ENCODE measurements at places on chromosomes 12 and 14.
A peak's percentile ranks its signal among the peaks of the same experiment; 100 is the strongest.

GRCh38 chr14:32186248-32186647 is 15.6 kb upstream of the RNU6-7 start:
- DNase-seq: no peak

GRCh38 chr12:19799216-19799615 is 359.9 kb downstream of the AEBP2 start:
- no peak for DNase-seq

- DNase-seq: no peak
These were observed 69.4 kb downstream of the ACSM4 start for GRCh38 chr12:7373226-7373625.

GRCh38 chr12:115206801-115207200 is 522.8 kb upstream of the TBX3 start:
- no peak for DNase-seq

GRCh38 chr12:131834798-131835615 is 6.8 kb downstream of the MMP17 start:
- DNase-seq: no peak

DNA sequence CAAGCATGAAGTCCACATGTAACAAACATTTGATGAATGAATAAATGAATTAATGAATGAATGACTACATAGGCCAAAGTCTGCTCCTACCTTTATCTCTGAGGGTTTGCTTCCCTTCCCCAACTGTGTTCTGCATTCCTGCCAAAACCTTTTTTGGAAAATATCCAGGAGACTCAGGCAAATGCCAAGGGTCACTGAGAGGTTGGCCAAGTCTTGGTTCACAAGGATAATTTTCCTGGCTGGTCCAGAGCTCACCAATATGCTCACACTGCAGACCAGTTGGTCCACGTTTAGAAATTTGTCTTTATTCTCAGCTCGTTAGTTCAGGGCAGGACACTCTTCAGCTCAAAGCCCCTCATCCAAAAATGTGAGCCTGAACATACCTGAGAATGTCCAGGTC is 10.2 kb downstream of the TMEM233 start:
- DNase-seq: no peak

- DNase-seq: no peak
These were observed 8.5 kb downstream of the LRTM2 start for GRCh38 chr12:1828856-1829255.

GRCh38 chr12:56931474-56931978 is 2.7 kb downstream of the SDR9C7 start:
- DNase-seq: no peak

GRCh38 chr14:93082576-93083001 is 33.1 kb downstream of the ITPK1 start:
- no peak for DNase-seq

- DNase-seq: no peak
These were observed 77.8 kb downstream of the RIN3 start for GRCh38 chr14:92591346-92591745.

DNA sequence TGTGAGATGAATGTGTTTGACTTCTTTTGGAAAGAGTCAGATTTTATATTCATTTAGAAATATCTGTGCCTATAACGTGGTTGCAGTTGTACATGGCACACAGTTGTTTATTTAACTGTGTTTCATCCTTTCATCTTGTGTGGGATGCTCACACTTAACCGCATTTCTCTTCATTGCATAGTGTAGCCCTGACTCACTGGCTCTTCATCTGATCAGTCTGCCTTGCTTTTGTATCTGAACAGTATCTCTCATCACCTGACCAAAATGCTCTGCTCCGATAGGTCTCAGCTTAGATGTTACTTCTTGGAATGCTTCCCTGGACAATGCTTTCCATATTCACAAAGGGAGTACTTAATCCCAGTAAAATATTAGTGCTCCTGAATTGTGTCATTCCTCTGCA is 83.4 kb downstream of the PDE3A start:
- no peak for DNase-seq

DNA sequence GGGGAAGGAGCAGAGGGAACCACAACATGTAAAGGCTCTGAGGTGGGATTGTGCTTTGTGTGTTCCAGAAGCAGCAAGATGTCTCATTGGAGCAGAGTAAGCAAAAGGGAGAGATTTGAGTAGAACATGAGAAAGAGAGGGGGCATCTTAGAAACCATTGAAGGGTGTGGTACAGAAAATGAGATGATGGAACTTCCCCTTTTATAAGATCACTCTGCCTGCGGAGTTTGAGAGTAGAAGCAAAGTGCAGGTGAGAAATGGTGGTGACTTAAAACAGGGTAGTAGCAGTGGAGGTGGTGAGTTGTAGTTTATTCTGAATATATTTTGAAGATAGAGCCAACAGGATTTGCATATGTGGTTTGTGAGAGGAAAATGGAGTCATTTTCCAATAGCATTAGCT is 56.0 kb downstream of the FBXO34 start:
- DNase-seq: no peak

- DNase-seq: no peak
These were observed 221.3 kb downstream of the SLC6A15 start for GRCh38 chr12:84691266-84691665.

DNA sequence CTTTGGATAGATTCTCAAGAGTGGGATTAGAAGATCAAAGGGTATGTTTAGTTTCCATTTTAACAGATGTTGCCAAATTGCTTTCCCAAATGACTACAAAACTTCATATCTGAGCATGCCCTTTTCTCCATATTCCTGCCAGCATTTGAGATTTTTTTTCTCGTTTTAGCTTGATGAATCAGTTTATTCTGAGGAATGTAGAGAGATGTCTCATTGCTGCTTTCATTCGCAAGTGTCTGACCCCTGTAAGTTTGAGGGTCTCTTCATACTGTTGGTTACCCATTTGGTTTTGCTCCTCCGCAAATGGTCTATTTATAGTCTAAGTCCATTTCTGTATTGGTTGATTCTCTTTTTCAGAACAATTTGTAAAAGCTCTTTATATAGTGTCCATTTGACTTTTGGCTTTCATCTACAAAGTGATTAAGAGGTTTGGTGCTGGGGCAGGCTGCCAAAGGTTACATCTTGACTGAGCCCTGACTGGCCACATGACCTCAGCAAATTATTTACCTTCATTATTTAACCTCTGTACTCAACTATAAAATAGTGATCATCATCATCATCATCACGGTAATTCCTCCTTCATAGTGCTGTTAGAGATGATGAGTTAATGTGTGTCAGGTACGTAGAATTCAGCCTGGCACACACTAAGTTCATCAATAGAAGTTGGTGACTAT is 33.6 kb downstream of the HCAR2 start:
- DNase-seq: no peak

DNA sequence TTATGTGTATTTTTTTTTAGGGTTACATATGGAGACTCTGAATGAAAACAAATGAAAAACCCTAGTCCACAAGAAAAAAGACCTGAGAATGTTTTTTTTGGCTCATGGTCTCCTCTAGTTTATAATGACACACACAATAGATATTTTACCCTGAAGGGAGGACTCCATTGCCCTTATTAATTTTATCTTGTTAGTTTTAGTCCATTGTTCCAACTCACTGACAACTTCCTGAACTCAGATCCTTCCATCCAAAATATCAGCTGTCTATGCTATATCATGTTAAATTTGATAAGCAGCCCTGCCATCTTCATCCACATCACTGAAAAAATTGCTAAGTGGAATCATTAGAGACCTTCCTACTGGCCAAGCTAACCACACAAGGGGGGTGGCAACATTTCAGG is 232.1 kb downstream of the MON2 start:
- no peak for DNase-seq

- no peak for DNase-seq
These were observed 194.5 kb downstream of the TSPAN9 start for GRCh38 chr12:3271639-3272038.

DNA sequence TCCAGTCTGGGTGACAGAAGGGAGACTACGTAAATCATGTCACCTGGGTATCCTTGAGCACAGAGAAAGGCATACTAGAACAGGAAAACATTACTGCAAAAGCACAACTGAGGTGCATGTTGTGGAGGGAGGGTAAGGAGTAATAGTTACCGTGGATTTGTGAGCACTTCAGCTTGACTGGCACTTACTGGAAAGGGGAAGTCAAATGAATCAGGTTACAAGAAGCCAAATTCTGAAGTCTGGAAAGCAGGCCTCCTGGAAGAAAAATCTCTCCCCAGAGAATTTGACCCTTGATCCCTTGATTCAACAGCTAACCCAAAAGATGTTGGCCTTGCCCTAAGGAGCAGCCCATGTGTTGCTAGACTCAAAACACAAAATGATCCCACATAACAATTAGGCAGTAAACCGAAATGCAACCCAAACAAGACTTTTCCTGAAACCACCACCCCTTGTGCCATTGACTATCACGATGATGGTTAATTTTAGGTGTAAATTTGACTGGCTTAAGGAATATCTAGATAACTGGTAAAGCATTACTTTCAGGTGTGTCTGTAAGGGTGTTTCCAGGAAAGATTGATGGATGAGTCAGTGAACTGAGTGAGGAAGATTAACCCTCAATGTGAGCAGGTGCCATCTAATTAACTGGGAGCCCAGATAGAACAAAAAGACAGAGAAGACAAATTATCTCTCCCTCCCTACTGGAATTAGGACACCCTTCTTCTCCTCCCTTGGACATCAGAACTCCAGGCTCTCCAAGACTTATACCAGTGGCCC is 108.8 kb downstream of the SLC25A21 start:
- DNase-seq: no peak

GRCh38 chr14:104724981-104725771 is 1.1 kb downstream of the ADSS1 start:
- no peak for DNase-seq

GRCh38 chr12:100317371-100317770 is 39.5 kb upstream of the SLC17A8 start:
- DNase-seq: no peak

GRCh38 chr12:99454539-99455172 is 192.9 kb upstream of the GARIN6 start:
- DNase-seq: no peak

GRCh38 chr12:9707864-9708808 is 24.8 kb downstream of the CLECL1 start:
- peak; percentile 34 for DNase-seq

GRCh38 chr12:49345051-49345824 is 1.4 kb upstream of the DNAJC22 start:
- no peak for DNase-seq

DNA sequence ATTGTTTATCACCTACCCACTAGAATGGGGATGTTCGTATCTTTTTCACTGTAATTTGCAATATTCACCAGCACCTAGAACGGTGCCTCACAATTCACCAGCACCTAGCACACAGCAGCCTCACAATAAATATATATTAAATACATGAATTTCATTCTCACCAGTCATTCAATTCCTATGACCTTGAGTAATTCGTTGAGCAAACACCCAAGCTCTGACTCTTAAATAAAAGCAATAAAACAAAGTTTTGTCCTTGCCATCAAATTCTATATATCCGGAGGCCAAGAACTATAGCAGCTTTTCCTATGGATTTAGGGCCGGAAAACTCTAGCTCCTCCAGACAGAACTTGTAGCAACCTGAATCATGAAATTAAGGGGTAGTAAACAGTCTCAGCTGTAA is 981 bp downstream of the VTI1B start:
- no peak for DNase-seq

GRCh38 chr12:23217667-23218066 is 592.7 kb downstream of the ETNK1 start:
- no peak for DNase-seq

DNA sequence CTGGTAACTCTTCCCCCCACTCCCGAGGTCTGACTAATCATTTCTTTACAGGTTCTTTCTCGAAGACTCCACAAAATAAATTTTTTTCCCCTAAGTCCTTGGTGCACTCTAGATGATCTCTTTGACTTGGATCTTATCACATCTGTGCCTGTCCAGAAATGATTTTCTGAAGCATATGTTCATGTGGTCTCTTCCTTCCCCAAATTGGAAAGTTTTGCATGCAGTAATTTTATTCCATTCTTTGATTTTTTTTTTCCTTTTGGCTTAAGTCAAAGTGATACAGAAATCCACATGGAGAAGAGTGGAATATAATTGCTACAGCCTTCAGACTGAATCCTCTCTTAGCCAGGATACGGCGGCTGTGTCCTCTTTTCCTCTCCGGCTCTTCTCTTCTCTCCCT is 213.3 kb downstream of the BMP4 start:
- no peak for DNase-seq

DNA sequence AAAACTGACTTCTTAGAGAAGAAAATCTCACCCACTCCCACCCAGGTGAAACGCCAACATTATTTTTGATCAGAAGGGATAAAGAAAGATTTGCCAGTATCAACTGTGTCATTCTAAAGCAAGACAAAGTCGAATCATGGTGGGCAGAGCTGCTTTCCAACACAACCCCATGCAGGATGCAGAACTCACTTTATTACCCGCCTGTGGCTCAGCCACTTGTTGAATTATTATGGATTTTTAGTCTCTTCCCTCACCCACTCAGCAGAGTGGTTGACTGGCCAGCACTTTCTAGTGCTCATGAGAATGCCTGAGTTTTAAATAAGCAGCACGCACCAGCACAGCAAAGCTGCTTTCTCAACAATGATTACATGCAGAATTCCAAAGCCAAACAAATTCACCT is 32.1 kb downstream of the CRACR2A start:
- no peak for DNase-seq

- no peak for DNase-seq
These were observed 105.6 kb downstream of the PTPRO start for GRCh38 chr12:15427913-15428312.

- no peak for DNase-seq
These were observed 22.9 kb upstream of the ARL1 start for GRCh38 chr12:101430456-101430855.

DNA sequence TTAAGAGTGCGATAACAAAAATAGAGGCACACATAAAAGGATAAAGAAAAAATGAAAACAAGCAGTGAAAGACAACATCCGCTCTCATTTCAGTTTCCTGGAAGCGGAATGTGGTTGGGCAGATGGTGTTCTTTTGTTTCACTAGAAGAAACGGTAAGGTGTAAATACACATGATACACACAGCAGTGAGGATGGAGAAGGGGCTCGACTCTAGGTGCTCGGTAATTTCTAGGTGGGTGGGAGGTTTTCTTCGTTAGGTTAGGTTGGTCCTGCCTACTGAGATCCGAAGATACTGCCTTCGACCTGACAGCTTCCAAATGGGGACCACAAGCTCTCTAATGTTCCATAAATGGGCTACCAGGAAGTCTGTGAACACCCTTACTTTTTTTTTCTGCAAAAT is 1082.5 kb downstream of the BCL11B start:
- DNase-seq: no peak

DNA sequence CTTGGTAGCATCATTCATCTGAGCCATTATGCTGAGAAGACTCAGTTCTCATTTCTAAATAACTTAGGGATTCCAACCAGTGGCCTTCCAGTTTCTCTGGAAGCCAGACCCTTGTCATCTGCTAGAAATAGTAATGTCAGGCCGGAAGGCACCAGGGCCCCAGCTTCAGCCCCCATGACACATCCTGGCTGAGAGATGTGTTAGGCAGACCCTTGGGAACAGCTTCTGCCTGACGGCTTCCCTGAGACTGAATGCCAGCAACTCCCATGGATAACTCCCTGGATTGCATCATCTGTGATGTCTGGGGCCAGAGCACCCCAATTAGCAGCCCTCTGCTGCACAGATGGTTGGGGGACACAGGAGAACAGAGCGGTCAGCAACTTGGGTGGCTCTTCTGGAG is 583.5 kb upstream of the TBX3 start:
- no peak for DNase-seq

GRCh38 chr12:97148941-97149559 is 242.0 kb downstream of the NEDD1 start:
- peak; percentile 32 for DNase-seq

All from RWPE1 (cell line).